ENCODE measurements at places on chromosomes 16 and 17.

DNA sequence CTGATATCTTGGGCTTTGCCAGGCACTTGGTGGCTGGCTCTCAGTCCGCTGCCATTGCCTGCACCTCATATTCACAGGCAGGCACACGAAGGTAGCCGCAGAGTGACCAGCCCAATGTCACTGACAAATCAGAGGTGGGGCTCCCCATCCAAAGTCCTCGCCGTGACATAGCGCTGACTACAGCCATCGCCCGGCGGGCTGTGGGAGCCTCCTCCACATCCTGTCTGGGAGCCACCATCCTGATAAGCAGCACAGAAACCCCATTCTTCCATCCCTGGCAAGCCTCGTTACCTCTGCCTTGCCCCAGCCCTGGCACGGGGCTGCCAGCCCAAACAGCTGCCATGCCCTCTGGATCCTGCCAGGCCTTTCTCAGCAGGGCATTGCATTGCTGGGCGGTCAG, 437.8 kb downstream of the SLC39A11 start:
- DNase-seq, result no peak

GRCh38 chr17:61149106-61149825, 250.4 kb upstream of the TBX2 start:
- no peak for DNase-seq

DNA sequence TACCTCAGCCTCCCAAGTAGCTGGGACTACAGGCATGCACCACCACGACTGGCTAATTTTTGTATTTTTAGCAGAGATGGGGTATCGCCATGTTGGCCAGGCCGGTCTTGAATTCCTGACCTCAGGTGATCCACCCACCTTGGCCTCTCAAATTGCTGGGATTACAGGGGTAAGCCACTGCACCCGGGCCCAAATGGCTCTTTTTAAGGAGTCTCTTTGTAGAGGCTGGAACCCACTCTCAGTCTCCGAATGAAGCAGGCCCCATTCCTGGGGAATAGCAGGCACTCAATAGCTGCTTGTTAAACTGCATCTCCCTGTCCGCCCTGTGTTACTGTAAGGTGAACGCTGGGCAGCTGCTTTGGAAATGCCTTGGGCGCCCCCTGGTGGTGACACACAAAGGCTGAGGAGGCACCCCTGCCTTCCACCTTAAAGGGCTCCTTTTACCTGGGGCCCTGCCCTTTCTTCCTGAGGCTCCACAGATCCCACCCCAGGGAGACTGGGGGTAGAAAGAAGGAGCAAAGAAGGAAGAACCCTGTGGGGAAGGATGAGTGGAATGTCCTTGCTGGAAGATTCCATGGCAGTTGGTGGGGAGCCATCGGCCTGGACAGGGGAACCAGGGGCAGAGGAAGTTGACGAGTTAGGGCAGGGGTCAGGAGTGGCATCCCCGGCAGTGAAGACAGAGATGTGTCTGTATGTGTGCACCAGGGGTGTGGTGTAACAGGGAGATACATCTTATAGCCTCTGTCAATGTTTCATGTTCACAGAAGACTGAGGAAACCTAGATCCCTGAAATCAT, 6.1 kb upstream of the SP2 start:
- peak; percentile 83 for DNase-seq

GRCh38 chr17:72104164-72104862, 16.5 kb upstream of the SOX9 start:
- DNase-seq, result no peak

DNA sequence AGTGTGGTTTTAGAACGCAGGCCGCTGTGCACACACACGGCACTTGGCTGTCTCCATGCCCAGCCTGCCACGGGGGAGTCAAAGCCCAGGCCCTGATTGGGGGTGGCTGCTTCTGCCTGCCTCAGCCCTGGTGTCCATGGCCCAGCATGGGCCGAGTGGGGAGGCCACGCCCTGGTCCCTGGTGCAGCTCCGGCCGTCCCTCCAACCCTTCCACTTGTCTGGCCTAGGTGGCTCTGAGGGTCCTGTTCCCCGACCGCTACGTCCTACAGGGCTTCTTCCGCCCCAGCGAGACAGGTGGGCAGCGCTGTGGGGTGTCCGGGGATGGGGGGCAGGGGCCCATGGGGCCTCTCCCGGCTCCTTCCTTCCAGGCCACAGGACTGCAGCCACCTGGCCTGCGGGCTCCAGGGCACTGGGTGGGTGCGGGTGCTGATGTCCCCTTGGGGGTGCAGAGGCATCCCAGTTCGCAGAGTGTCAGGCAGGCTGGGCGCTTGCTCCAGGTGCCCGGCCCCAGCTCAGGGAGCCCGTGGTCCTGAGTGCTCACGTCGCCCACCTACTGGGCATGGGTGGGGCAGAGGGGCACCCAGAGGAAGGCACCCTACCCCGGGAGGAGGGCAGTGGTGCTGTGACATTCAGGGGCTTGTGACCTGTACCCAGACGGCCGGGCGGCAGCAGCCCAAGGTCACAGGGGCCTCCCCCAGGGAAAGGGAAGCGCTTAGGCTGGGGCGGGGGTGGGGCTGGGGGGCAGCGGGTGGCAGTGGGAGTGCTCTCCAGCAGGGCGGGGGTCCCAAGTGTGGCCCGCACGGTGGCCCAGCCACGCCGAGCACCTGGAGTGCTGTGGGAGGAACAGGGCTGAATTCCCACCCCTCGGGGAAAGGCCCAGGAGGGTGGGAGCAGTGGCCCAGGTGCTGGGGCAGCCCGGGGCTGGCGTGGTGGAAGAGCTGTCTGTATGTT, 11.8 kb downstream of the CENPX start:
- no peak for DNase-seq

DNA sequence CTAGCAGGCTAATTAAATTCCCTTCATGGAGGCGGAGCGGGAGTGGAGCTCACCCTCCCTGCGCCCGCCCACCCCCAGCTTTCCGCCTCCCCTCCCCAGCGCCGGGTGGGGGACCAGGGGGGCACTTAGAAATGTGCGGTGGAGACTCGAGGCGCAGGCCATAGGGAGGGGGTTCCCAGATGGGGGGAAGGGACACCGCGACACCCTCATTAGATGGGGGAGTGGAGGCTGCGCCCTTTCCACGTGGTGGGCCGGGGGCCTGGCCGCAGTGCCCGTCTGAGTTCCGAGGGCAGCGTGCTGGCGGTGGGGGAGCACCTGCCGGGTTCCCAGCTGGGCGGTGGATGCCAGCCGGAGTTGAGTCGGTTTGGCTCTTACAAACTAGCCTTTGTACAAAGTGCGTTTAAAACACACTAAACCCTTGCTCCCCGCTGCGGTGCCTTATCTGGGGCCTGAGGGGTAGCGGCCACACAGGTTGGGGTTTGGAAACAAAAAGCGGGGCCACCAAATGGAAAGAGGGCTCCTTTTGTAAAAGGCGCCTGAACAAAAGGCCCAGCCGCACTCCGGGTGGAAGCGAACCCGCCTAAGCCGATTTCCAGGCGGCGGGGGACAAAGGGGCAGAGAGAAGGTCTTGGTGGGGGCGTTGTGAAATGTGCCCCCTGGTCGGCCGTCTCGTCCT, 1.4 kb downstream of the GSE1 start:
- no peak for DNase-seq

GRCh38 chr17:63785556-63785955, 11.6 kb downstream of the DDX42 start:
- no peak for DNase-seq

DNA sequence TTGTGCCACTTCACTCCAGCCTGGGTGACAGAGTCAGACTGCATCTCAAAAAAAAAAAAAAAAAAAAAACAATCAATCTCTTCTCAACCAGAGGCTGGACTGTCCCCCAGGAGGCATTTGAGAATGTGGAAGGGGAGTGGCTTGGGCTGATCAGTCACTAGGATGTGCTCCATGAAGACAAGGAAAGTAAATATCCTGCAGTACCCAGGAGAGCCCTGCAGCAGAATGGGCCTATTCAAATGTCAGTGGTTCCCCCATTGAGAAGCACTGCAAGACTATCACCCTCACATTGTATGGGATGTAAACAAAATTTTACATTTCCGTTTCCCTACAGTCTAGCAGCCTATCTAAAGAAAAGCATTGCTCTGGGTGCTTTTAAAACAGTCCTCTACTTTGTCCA, 70.3 kb downstream of the DNAH9 start:
- DNase-seq, result no peak

DNA sequence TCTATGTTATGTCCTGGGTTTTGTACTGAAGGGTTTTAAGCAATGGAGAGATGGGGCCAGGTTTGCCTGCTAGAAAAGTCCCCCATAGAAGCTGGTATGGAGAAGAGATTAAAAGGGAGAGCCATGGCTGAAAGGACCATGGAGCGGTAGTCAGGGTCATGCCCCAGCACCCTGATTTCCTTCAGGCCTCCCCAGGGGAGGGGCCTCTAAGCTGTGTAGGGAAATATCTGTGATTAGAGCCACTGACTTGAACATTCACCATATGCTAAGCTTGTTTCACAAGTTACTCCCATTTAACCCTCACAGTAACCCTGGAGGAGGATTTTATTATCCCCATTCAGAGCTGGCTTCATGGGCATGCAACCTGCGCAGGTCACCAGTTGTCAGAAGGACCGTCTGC, 3.8 kb upstream of the ATP2A3 start:
- DNase-seq, result no peak

DNA sequence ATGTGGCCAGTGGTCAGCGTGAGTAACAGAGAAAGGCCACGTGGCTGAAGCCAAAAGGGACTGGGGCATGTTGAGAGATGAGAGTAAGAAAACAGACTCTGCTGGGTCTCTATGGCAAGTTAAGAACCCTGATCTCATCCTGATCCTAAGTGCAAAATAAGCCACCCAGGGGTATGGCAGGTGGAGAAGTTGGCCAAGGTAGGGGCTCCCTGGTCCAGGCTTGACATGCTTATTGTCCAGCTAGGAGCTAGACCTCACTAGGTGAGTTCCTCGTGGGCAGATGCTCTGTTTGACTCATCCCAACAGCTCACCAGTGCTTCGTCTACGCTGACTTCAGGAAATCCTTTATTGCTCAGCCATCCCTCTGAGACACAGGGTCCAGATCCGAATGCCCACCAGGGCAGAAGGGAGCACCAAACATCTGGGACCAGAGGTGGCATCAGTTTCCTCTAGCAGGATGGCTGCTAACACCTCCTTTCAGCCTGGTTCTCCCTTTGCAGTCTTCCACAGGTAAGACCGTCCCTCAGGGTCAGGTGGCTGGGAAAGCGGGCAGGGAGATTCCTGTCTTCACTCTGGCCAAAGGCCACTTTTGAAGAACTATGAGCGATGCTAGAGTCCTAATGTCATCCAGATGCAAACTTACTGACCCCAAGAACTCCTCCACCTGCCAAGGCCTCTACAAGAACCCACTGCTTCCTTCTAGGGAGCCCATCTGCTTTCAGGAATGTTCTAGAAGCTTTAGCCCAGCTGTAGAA, 99.5 kb downstream of the CDYL2 start:
- DNase-seq, result no peak

DNA sequence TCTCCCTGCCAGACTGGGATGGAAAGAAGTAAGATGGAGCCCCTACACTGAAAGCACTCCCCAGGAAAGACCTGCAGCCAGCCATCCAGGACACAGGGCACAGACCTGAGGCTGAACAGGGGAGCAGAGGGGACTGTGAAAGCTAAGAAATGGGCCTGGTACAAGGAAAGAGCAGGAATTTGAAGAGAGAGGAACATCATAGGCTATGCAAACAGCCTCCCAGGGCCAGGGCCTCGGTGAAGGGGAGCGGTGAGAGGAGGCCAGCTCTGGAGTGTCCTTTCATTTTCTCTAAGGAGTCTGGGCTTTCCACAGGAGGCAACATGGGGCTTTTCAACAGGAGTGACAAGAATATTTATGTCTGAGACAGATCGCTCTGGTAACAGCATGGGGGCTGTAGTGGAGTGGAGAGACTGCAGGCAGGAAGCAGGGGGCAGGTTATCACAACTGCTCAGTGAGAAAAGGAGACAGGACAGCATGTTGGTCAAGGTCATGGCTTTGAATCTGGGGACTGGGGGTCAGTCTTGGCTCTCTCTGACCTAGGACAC, 50.1 kb downstream of the TOM1L2 start:
- no peak for DNase-seq

DNA sequence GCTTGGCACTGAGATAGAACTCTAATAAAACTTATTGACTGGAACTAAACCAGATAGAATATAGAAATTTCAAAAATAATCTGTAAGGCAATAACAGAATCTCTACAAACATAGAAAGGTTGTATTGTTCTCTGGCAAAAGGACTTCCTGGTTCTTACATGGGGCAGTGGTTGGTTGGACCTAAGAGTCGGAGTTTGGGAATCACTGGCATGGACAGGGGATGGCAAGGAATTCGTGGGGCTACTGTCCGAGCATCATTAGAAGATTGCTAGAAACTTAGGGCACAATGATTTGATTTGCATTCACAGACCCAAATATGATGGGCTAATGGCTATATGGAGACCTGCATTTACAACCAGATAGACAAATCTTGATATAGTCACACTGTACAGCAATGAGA, 103.8 kb upstream of the GOT2 start:
- no peak for DNase-seq

- no peak for DNase-seq
Measured at GRCh38 chr17:47204722-47205418, 4.3 kb upstream of the MYL4 start.

GRCh38 chr17:7558544-7559319, at the start of gene TNFSF13:
TSS of gene TNFSF13 (plus strand) at chr17:7558750. CDS start at chr17:7559040, 290 bp downstream.
- no peak for DNase-seq

DNA sequence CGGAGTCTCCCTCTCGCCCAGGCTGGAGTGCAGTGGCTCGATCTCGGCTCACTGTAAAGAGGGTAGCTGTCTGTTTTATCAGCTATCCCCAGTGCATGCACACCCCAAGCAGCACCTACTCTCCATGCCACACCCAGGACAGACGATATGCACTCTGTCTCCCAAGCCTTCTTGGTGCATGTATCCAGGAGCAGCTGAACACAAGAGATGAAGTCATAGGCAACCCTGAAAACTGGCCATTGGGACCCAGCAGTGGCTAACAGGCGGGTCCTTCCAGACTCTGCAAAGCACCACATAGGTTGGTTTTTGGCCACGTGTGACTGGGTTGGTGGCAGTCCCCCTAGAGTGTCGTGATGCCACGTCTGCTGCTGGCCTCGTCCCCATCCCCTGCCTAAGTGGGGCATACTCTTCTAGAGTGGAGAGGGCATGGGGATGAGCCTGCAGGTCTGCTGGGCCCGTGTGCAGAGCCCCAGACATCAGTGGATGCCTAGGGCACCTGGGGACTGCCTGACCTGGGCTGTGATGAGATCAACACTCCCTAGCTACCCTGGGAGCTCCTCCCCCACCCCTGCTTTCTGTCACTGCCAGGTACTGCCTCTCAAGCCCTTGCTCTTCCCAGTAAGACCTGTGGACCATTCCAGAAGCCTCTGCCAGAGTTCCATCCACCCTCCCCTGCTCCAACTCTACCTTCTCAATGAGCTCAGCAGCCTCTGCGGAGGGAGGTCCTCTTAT, 9.3 kb downstream of the PDE6G start:
- no peak for DNase-seq

GRCh38 chr17:74852237-74853047, 7.2 kb downstream of the GRIN2C start:
- DNase-seq, result peak; percentile 84

- DNase-seq, result no peak
Measured at GRCh38 chr17:20987511-20987910, 55.3 kb downstream of the USP22 start.

All from HEK293T (cell line).